Activated CD4-positive, alpha-beta memory T cell treated with anti-CD3 and anti-CD28 coated beads for 36 hours (primary cell): ENCODE measurements at places on chromosomes 2 and 18. TPM values are rescaled to one million over a fixed set of nuclear protein-coding genes. Genes with fewer than 3 reads are reported as not detected.
A peak's percentile ranks its signal among the peaks of the same experiment; 100 is the strongest.

LINC00305 gene
- total RNA-seq: not detected

PARD3B gene
- 0.07 TPM for total RNA-seq

CDH7 gene
- total RNA-seq: not detected

TMEM200C gene
- total RNA-seq: not detected

SERPINB11 gene
- total RNA-seq: not detected

GAL3ST2 gene
- 0.65 TPM for total RNA-seq

WDR7 gene
- total RNA-seq: 19.5 TPM

ASXL3 gene
- not detected for total RNA-seq

IL1A gene
- 15.7 TPM for total RNA-seq

CHAC2 gene
- total RNA-seq: 13.2 TPM

DNA sequence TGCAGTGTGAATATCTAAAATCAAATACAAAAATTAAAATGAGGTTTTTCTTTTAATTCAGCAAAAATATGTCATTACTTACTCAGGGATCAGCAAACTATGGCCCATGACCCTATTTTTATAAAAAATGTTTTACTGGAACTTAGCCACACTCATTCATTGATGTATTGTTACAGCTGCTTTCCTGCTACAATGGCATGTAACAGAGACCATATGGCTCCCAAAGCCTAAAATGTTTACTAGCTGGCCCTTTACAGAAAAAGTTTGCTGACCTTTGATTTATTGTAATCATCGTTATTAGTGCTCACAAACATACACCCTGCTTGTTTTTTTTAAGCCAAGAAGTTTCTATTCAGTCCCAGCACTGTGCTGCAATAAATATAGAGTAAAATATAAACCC, 120.3 kb downstream of the PLA2R1 start:
- H3K4me1 ChIP-seq: no peaks in the 10 kb centered on the region
- no peak overlapping the region for H3K4me3 ChIP-seq
- H3K27me3 ChIP-seq: peaks cover 7% of the 10 kb centered on the region
- H3K36me3 ChIP-seq: no peaks in the 10 kb centered on the region

DNA sequence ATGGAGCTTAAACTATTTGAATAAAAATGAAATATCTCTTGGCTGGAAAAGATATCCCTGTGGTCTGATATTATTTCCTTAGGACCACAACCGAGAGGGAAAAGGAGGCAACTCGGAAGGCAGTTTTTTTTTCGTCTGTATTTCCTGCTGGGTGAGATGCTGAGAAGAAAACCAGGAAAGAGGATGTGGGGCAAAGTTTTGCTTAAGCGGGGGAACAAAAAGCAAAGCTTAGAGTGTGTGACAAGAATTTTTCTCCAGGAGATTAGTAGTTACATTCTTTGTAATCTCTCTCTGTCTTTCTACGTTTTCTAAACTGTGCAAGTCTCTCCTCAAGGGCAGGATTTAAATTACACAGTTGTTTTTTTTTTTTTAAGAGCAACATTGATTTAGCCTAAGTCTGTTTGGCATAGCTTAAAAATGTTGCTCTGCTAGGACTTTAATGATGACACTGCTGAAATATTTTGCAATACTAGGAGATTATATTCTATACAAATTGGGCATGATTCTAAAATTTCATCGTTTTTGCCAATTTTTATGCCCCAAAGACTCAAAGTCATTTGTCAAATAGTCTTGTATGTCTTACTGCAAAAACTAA, 258.5 kb downstream of the KCNS3 start:
- no peaks in the 10 kb centered on the region for H3K36me3 ChIP-seq
- no peak for DNase-seq
- H3K27me3 ChIP-seq: no peaks in the 10 kb centered on the region
- H3K4me1 ChIP-seq: peaks cover 4% of the 10 kb centered on the region
- no peak overlapping the region for H3K27ac ChIP-seq

DNA sequence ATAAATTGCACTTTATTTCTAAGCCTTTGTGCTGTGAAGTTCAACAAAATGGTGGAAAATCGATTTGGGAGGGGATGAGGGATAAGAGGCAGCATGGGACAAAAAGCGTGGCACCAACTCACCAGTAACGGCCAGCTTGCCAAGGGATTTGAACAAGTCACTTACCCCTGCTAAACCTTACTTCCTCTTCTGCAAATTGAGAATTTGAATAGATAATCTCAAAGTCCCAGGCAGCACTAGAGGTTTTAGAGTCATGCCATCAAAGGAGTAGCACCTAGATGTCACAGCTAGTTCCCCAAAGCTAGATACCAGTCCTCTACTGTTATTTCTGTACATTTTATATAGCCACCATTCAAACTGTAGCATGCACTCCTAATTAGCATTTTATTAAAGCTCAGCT, 83.7 kb upstream of the VRK2 start:
- no peak overlapping the region for H3K4me3 ChIP-seq
- H3K4me1 ChIP-seq: no peaks in the 10 kb centered on the region
- no peaks in the 10 kb centered on the region for H3K36me3 ChIP-seq

- no peak overlapping the region for H3K27ac ChIP-seq
- peak overlapping the region; percentile 50 for H3K4me3 ChIP-seq
Measured at GRCh38 chr2:240432820-240433801, 2.4 kb upstream of the GPC1 start.

DNA sequence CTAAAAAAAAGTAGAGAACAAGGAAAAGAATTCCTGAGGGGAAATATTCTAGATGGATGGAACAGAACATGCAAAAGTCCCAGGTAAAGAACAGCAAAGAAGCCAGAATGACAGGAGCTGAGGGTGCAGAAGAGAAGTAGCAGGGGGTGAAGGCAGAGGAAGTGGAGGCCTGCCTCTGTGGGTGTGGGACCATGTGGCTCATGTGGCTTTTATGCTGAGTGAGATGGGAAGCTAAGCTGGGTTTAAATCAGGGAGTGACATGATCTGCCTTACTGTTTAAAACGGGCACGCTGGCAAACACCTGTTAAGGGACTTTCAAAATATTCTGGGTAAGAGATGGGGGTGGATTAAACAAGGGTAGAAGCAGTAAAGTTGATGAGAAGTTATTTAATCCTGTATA, 40.0 kb downstream of the GKN2 start:
- no peaks in the 10 kb centered on the region for H3K36me3 ChIP-seq
- no peak overlapping the region for H3K27ac ChIP-seq
- peak; percentile 78 for DNase-seq
- H3K27me3 ChIP-seq: no peaks in the 10 kb centered on the region
- peaks cover 27% of the 10 kb centered on the region for H3K4me1 ChIP-seq

GRCh38 chr2:120949027-120949956, 213.6 kb downstream of the GLI2 start:
- no peaks in the 10 kb centered on the region for H3K36me3 ChIP-seq
- no peaks in the 10 kb centered on the region for H3K27me3 ChIP-seq
- DNase-seq: no peak
- no peak overlapping the region for H3K27ac ChIP-seq
- H3K4me1 ChIP-seq: no peaks in the 10 kb centered on the region

- DNase-seq: peak; percentile 83
- peaks cover 24% of the 10 kb centered on the region for H3K36me3 ChIP-seq
- H3K27me3 ChIP-seq: no peaks in the 10 kb centered on the region
Measured at GRCh38 chr18:13464432-13465123, 246.0 kb downstream of the LDLRAD4 start.

DNA sequence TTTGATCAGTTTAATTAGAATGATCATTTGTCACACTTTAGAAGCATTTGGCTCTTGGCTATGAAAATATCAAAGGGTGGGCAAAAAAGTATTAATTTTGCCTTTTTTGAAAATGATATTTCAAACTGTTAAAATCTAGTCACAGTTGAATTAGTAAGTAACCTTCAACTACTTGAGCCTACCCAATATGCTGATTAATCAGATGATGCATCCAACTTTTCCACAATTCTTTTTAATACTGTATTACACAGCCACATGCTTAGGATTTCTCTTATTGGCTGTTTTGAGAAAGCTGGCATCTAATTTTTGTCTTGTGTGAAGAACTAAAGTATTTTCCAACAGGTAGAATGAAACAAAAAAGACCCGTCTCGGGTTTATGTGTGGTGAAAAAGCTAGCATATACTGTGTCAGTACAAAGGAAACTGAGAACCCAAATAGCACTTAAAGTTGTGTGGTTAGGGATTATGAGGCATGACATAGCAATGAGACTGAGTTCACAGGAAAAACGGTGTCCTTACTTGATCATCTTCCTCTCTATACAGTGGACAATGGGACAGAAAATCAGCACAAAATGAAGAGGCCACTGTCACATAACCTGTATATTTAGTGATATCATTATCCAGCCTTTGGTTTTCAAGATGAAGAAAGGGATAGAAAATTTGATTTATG, 11.7 kb downstream of the OSBPL6 start:
- H3K4me3 ChIP-seq: no peak overlapping the region
- H3K27ac ChIP-seq: no peak overlapping the region

DNA sequence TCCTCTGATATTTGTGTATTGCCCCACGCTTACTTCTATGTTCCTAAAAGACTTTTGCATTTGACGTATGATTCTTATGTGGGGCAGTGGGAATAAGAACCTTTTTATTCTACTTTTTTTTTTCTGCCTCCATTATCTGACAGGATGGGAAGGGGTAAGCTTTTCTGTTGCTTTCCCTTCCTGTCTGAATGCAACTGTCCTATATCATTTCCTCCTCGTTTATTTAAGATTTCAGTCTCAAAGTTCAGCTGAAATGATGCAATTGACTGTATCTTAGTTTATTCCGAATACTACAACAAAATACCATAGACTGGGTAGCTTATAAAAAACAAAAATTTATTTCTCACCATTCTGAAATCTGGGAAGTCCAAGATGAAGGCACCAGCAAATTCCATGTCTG, 24.1 kb upstream of the HNMT start:
- DNase-seq: no peak
- no peaks in the 10 kb centered on the region for H3K27me3 ChIP-seq
- no peaks in the 10 kb centered on the region for H3K4me1 ChIP-seq

DNA sequence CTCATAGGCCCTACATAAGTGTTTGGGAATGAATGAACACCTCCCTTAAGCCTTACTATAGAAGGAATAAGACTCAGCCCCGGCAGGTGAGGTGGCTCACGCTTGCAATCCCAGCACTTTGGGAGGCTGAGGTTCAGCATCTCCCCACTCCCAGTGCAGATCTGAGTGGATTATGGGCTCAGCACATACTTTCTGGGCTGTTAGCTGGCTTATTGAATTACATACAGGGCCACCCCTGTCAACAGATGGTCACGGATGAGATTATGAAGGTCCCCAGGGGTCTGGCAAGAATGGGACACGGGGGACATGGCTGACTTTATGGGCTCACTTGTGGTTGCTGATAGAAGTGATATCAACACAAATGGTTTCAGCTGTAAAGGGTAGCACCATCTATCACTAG, 322.3 kb downstream of the TSN start:
- no peak for DNase-seq
- no peaks in the 10 kb centered on the region for H3K36me3 ChIP-seq
- H3K4me1 ChIP-seq: no peaks in the 10 kb centered on the region
- H3K4me3 ChIP-seq: no peak overlapping the region
- H3K27ac ChIP-seq: no peak overlapping the region

DNA sequence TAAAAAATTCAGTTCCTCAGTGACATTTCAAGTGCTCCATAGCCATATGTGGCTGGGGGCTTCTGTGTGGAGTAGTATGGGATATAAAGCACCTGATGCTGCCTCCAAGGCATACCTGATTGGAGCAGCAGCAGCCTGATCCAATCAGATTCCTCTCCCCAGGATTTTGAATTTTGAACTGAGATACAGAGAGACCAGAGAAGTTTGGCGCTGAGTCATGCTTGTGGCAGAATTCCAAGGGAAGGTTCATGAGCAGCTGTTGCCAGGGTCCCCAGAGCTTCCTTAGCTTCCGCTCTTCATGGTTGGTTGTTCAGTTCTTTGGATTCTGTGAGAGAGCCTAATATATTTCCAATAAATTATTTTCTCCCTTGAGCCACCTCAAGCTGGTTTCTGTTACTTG, 29.0 kb upstream of the CFAP36 start:
- H3K27ac ChIP-seq: no peak overlapping the region
- no peaks in the 10 kb centered on the region for H3K36me3 ChIP-seq
- DNase-seq: no peak
- no peak overlapping the region for H3K4me3 ChIP-seq
- no peaks in the 10 kb centered on the region for H3K4me1 ChIP-seq
- peaks cover 5% of the 10 kb centered on the region for H3K27me3 ChIP-seq

- H3K4me1 ChIP-seq: no peaks in the 10 kb centered on the region
- H3K36me3 ChIP-seq: no peaks in the 10 kb centered on the region
- no peak overlapping the region for H3K27ac ChIP-seq
- DNase-seq: no peak
Measured at GRCh38 chr18:53747210-53747609, 477.3 kb downstream of the MBD2 start.

DNA sequence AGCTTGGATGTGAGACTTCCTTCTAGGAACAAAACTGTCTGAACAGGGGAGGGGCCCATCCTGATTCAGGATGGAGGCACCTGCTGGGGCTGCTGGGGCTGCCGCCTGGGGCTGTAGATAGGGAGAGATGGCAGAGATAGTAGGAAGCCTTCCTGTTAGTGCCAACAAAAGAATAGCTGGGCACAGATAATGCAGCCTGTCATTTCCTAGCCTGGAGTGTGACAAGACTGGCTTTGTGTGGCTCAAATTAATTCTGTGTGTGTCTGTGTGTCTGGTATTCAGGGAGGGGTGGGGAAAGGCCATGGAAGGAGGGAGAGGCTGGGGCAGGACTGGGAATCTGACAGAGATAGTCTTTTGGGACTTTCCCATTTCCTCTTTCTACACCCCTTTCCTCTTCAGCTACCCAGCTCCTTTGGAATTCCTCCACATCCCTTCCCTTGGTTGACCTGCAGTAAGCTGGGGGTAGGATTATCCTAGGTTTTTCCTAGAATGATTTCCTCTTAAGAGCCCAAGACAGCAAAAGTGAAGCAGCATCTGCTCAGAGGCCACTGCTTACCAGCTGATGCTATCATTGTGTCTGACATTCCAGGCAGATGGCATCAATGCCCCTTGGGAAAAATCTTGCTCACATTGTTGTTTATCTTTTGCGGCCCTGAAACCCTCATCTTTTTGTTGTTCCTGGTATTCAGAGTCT, 144.9 kb upstream of the LHCGR start:
- H3K27ac ChIP-seq: no peak overlapping the region
- no peak for DNase-seq
- H3K4me1 ChIP-seq: no peaks in the 10 kb centered on the region
- H3K36me3 ChIP-seq: no peaks in the 10 kb centered on the region
- H3K27me3 ChIP-seq: peaks cover 2% of the 10 kb centered on the region

- no peak overlapping the region for H3K4me3 ChIP-seq
- no peak overlapping the region for H3K27ac ChIP-seq
- H3K4me1 ChIP-seq: no peaks in the 10 kb centered on the region
- DNase-seq: no peak
- H3K36me3 ChIP-seq: no peaks in the 10 kb centered on the region
- H3K27me3 ChIP-seq: peaks cover 4% of the 10 kb centered on the region
Measured at GRCh38 chr2:119005051-119005450, 63.1 kb downstream of the MARCO start.

GRCh38 chr2:52916981-52917380, 850.6 kb upstream of the CHAC2 start:
- no peak overlapping the region for H3K27ac ChIP-seq
- no peaks in the 10 kb centered on the region for H3K27me3 ChIP-seq
- no peaks in the 10 kb centered on the region for H3K4me1 ChIP-seq
- H3K36me3 ChIP-seq: no peaks in the 10 kb centered on the region
- no peak for DNase-seq
